ENCODE measurements at places on chromosomes 2 and 18.

DNA sequence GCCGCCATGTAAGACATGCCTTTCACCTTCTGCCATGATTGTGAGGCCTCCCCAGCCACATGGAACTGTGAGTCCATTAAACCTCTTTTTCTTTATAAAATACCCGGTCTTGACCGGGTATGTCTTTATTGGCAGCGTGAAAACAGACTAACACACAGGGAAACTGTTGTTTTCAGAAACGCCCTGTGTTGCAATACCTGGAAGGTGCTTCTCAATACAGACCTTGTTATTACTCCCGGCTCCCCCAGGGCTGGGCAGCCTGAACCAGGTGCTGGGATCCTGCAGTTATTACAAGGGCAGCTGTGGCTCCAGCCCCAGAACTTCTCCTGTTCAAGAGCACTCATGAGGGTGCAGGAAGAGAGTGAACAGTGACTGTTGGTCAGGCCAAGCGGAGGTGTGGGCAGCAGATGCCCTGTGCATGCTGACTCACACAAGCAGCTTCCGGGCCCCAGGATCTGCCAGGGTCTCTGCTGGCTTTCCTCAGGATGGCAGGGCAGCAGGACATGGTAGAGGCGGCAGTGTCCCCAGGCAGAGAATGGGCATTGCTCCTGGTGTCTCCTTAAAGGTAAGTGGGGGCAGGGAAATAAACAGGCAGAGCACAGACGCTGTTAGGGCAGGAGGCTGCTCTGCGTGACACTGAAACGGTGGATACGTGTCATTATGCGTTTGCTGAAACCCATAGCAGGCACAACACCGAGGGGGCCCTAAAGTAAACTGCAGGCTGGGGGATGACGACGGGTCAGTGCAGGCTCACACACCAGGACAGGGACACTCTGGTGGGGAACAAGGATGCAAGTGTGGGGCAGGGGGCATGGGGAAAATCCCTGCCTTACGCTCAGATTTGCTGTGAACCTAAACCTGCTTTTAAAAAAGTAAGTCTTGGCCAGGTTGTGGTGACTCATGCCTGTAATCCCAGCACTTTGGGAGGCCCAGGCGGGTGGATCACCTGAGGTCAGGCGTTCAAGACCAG is 89.1 kb downstream of the NDUFA10 start:
- DNase-seq = no peak

DNA sequence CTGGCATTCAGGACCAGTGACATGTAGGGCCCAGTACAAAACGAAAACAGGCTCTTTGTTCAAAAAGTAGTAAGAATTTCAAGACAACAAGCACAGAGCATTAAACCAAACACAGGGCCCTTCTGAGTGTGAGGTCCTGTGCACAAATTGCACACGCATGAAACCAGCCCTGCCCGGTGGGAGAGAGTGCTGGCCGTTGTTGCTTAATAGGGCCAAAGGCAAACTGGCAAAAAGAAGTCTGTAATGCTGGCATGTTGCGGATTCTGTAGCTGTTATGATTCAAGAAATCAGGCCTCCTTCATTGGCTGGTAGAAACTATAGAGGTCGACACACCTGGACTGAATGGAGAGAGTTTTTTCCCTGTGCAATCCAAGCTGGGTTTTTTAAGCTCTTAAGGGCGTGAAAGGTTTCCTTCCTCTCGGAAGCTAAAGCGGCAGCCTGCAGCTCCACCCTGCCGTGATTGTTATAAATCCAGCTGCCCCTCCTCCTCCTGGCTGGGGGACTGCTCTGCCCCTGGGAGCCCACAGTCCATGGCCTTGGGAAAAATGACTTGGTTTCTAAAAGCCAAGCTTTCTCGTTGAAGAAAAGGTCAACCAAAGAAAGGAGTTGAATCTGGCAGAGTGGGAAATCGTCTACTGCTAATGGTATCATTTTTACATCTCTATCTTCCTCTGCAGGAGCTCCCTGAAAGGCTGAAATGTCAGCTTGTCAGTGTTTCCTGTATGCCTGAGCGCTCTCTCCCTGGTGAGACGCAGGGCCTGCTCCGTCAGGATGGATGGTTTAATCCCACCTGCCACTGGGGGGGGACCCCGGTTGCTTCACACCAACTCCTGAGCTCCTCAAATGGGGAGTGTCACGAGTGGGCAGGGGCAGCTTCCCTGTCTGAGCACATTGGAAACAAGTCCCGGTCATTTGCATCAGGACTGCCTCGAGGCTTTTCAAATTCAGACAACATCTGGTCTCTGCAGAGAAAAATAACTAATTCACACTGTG is 143.6 kb downstream of the ALPK2 start:
- DNase-seq = no peak

DNA sequence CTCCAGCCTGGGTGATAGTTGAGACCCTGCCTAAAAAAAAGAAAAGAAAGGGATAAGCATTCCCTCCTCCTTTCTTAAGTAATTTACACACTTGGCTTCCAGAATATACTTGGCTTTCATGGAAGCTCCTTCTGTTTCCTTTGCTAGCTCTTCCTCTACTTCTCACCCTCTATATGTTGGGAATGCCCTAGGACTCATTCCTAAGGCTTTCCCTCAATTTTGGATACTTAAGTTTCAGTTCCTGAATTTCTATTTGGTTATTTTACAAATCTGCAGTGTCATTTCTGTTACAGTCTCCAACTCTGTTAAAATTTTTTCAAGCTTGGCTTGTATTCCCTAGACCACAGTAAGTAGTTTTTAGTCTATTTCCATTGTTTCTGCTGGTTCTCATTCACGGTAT is 23.6 kb downstream of the SP3 start:
- no peak for DNase-seq

DNA sequence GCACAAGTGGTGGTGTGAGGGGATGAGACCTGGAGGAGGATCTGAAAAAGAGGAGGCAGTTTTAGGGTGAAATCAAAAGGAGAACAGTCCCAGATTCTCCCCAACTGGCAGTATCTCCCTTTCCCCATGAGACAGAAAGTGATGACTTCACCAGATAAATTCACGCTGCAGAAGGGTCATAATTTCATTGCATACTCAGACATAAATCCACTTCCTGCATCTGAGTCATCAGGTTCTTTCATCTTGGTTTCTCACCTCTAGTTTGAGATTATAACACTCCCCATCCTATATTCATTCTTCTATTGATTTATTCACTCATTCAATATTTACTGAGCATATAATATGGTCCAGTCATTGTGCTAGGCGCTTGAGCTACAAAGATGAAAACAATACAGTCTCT is 64.7 kb downstream of the CCDC148 start:
- DNase-seq = no peak

DNA sequence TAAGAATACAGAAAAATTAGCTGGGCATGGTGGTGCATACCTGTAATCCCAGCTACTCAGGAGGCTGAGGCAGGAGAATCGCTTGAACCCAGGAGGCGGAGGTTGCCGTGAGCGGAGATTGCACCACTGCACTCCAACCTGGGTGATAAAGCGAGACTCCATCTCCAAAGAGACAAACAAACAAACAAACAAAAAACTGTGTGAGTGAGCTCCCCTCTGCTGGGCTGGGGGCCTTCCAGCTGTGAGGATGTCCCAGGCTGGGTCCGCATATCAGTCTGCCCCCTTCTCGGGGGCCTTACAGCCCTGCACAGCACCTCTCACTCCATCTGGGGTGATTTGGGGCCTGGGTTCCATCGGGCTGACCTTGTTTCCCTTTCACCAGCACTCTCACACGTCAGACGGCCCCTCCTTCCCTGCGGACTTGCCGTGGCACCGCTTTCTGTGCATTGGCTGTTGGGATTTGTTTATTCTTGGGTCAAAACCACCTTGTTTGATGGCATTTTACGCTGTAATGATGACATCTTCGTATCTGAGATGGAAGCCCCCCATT is 2.8 kb upstream of the KLHL30 start:
- no peak for DNase-seq

DNA sequence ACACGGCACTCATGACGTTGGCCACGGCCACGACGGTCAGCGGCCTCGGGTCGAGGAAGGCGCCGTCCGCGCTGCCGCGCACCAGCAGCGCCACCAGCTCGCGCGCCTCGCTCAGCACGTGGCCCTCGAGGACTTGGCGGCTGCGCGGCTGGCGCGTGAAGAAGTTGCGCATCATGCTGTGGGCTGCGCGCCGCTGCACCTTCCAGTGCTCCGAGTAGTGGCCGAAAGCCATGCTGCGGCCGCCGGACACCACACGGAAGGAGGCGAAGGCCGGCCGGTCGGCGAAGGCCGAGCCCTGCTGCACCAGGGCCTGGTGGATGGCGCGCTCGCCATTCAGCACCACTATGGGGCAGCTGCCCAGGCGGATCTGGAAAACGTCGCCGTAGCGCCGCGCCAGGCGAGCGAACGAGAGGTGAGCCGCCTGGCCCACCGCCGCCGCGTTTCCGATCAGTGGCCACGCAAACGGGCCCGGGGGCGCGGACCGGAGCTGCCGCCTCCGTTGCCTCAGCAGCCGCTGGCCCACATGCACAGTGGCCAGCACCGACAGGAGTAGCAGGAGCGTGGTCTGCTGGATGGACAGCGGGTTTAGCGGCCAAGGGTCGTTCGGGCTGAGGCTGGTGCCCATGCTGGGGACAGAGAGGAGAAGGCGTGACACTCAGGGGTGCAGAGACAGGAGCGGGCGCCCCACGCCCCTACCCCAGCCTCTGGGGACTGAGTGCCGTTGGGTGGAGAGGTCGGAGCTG is 1.0 kb downstream of the CYP1B1 start:
- DNase-seq = peak; percentile 44

DNA sequence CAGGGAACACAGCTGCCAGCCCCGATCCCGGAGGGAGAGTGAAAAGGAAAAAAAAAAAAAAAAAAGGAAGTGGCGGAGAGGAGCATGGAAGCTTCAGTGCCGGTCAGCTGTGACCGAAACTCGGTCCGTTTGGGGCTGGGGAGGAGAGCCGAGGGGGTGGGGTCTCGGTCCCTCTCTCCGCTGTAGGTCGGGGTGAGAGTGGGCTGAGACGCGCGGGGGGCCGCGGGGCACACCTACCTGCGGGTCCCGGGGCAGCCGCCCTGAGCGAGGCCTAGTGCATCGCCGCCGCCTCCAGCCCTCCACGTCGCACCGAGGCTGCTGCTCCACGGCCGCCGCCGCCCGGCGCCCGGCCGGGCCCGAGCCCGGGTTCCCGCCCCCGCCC is 536 bp downstream of the VPS54 start:
- DNase-seq = peak; percentile 56

DNA sequence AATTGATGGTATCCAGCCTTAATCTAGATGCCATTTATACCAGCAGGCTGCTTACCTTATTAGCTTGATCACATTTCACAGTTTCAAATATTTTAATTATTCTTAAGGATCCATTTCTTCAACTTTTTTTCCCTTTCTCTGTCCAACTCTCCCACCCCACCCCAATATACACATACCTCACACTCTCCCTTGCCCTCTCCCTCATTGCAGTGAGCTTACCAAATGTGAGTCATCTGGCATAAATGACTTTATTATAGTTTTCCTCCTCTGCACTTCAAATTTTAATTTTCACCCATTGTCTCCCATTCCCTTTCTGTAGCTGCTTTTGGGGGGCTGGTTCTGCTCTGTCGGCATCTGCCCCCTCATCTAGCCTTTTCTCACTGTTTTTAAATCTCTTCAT is 12.9 kb downstream of the HTR2B start:
- DNase-seq = peak; percentile 48

GRCh38 chr18:44887227-44887631 is 206.5 kb downstream of the SETBP1 start:
- DNase-seq = peak; percentile 72
